HepG2 (cell line): ENCODE measurements at places on chromosomes 6 and 20. TPM values are rescaled to one million over a fixed set of nuclear protein-coding genes. Genes with fewer than 3 reads are reported as not detected.

HLA-DQB1 gene
- total RNA-seq = not detected in 2 replicates

ADTRP gene
- total RNA-seq = not detected in 2 replicates

MPIG6B gene
- total RNA-seq = not detected in 2 replicates

CASP8AP2 gene
- 13.5 and 26.0 TPM in 2 replicates for total RNA-seq

EPPIN gene
- total RNA-seq = not detected in 2 replicates

TFAP2B gene
- total RNA-seq = not detected in 2 replicates

BEND6 gene
- total RNA-seq = 0.20 and 0.25 TPM in 2 replicates

ZBTB24 gene
- 6.2 and 8.7 TPM in 2 replicates for total RNA-seq

CYP39A1 gene
- total RNA-seq = not detected in 2 replicates

GRCh38 chr20:46767127-46767761 is 57.8 kb downstream of the SLC2A10 start:
- peak; percentile 63 for DNase-seq

- DNase-seq = no peak
Observed at GRCh38 chr6:149727793-149728498, 10.0 kb upstream of the LATS1 start.

DNA sequence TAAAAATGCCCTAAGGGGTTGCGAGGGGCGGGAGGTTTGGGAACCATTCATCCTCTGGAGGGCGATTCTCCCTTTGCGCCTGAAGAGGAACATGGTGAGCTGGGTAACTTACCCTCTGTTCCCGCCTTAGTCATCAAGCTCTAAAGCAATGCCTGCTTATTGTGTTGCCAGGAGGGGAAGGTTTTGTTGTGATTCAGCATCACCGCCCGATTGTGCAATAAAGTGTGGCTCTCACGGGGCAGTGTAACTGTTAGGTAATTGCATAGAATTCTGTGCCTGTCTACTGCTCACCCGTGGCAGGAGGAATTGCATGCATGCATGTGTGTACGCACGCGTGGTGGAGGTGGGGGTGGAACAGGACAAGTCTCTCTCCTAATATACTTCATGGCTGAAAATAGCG is 95.5 kb upstream of the AGPAT4 start:
- DNase-seq = no peak

DNA sequence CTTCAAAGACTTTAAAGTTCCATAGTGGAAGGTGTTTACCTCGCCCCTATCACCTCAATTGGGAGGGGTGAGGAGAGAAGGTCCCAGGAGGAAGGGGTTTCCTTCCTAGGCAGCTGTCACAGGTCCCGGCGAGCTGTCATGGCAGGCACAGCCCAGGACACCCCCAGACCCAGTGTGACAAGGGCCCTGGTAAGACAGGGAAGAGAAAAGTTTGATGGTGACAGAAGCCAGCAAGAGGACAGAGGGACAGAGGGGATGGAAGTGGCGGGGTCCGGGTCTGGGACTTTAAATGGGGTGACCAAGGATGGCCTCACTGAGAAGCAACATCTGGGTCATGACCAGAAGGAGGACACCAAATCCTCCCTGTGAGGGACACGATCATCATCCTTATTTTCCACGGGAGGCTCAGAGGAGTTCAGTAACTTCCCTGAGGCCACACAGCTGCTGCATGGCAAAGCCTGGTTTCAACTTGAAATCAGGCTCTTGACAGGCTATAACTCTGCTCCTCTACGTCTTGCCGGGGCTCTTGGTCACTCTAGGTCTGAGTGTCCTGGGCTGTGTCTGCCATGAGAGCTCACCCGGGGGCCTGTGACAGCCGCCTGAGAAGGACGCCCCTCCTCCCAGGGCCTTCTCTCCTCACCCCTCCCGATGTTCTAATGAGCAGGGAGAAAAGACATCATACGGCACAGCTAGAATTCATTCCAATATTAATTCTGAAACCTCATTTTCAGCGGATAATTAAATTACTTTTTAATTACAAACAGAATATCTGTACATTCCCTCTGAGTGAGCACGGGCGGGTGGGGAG is 222.2 kb downstream of the PREX1 start:
- DNase-seq = no peak

DNA sequence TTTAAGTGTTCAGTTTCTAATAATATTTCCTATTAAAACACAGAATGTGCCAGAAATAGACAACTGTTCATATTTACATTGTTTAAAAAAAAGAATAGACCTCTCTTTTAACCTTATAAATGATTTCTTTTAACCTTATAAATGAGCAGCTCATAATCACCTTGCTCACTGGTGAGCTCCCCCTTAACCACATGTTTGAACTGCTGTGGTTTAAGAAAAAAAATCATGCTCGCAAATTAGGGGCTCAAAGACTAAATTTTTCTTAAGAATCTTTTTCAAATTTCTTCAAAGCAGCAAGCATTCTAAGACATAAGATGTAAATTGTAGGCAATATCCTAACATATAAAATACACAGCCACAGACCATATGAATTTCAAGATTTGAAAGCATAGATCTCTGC is 32.8 kb downstream of the FAM8A1 start:
- no peak for DNase-seq

DNA sequence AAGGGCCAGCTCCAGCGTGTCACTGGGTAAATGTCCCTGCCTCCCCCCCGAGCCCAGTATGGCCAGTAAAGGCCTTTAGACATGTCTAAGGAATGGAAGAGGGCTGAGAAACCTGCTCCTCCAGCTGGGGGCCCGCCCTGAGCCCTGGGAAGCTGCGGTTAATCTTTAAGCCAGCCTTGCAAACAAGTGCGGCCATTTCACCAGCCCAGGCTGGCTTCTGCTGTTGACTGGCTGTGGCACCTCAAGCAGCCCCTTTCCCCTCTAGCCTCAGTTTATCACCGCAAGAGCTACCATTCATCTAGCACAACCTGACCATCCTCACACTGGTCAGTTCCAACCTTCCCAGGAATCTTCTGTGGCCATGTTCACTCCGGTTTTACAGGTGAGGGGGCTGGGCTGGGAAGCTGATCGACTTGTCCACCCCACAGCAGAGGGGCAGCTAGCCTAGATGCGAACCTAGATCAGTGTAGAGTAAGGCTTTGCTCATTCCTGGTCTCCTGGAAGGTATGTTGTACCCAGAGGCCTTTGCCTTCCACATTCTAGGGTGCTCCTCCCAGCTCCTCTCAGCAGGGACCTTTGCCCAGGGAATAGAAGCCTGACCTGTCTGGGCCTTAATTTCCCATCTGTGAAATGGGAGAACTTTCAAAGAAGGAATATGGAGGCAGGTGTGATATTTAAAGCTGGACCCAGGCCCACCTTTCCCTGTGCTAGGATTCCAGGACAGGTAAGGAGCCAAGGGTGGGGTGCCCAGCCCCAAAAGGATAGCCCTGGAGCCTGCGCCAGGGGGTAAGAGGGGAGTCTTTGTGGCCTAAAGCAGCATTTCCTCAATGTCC is 1.2 kb upstream of the SRC start:
- DNase-seq = peak; percentile 77

GRCh38 chr6:93104195-93104817 is 315.1 kb downstream of the EPHA7 start:
- DNase-seq = no peak

GRCh38 chr6:168371185-168371584 is 51.6 kb upstream of the DACT2 start:
- no peak for DNase-seq

DNA sequence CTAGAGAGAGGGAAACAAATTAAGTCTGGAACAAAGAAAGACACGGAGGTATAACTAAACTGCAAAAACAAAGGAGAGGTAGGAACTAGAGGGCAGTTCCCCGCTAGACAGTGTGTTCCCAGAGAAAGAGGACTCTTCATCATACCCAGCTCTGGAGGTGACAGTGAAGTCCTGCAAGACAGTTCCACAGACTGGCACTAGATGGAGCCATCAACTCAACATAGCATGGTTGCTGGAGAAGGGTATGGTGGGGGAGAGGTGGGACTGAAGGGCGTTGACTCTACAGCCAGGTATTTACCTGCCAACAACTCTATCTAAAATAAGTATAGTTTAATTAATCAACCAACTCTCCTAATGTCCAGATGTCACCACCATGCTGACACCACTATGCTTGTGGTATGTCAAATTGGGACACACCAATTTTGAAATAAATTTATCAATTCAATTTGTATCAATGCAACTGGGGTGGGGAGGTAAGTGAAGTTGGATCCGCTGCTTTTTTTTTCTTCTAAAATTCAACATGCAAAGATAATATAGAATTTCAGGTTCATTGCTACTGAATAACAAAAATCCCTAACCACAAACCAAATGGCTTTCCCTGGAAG is 9.7 kb downstream of the BACH2 start:
- DNase-seq = peak; percentile 28

GRCh38 chr6:55395871-55396270 is 68.6 kb downstream of the GFRAL start:
- DNase-seq = no peak

DNA sequence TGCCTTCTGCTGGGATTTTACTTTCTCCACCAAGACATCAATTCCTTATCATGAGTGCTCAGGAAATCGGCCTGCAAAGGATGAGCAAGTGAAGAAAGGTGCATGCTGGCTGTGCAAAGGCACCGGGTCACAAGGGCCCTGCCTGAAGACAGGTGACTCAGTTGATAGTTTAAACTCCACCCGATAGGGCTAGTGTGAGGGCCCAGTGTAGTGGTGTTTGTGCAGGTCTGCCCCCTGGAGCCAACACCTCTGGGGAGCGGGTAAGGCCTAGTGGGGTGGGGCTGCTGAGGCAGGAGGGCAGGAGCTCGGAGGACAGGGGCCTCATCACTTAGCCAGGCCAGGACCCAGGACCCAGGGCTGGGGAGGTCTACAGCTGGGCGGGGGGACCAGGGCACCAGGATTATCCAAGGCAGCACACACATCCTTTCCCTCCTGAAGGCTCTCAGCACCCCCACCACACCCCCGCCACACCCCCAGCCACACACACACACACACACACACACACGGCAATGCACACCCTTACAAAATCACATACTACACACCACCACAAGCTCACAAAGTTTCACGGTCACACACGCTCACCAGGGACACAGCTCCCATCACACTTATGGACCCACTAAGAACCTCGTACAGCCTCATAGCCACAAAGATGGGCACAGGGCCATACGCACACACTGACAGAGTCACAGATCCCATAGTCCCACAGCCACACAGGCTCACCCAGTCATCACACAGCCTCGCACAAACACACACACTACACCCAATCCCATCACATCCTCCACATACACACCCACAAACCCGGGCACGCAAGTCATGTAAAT is 75.4 kb downstream of the GRM4 start:
- DNase-seq = no peak

DNA sequence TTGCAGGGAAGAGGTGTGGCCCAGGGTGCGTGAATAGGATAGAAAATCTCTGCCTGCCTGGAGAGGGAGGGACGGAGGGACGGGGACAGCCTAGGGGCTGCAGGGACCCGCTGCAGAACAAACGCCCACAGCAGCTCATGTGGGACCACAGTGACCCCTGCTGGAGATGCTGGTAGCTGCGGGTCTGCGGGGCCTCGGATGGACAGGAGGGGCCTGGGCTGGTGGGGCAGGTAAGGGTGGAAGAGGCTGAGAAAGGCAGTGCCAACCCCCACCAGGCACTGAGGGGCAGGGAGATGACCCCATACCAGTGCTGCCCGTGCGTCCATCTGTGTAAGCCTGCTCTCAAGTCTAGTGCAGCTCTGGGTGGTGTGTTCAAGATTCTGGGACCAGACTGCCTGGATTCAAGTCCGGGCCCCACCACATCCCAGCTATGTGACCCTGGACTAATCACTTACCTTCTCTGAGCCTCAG is 39.4 kb downstream of the KIAA1755 start:
- peak; percentile 70 for DNase-seq

DNA sequence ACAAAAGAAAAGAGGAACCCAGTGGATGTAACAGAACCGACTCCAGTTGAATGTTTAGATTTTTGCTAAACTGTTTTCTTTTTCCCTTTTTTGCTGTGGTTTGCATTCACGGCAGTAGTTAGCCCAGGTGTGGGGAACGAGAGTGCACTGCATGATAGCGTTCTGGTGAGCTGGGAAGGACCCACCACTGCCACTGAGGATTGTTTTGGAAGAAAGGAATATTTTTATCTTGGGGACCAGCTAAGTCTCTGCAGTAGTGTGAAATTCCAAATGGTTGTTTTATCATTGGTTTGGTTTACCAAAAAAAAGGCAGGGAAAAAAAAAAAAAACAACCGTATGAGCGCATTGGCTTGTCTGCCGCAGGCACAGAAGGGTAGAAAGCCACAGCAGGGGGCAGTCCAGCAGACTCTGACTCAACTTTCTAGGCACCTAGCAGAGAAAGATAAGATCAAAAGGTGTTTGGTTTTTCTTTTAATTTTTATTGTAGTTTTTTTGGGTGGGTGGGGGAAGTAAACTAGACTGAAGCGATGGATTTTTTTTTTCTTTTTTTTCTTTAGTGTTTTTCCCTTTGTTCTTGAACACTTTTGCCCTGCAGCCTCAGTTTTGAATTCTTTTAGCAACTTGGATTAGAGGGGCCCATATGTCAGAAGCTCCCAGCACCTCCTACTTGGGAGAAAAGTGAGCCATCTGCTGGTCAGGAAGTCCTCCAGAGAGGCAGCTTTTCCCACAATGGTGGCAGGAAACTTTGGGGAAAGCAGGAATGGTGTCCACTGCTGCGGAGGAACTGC is 13.5 kb upstream of the RAB5IF start:
- peak; percentile 73 for DNase-seq

DNA sequence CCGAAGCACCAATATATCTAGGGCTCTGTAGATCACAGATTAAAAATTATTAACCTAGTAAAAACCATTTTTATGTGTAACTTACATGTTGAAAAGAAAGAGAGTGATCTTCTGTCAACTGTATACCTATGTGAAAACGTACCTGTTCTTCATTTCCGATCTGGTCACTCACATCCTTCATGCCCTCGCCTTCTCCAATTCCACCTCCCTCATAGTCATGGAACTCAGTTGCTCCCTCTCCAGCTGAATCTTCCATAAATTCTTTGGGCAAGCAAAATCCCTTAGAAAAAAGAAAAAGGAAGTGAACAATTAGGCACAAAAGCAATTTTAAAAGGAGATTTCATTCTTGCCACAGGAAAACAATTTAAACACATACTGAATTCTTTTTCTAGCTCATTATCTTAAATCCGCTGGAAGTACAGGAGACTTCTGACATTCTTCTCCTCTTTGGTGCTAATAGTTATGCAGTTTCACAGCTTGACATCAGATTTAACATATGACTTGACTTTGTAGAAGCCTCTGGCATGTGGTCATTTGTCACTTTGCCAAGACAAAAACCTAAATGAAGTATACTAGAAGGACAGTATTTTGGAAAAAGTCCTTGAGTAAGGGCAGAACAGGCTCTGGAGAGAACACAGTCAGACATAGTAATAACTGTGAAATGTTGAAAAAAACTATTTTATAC is 29.5 kb upstream of the LYRM2 start:
- DNase-seq = no peak

DNA sequence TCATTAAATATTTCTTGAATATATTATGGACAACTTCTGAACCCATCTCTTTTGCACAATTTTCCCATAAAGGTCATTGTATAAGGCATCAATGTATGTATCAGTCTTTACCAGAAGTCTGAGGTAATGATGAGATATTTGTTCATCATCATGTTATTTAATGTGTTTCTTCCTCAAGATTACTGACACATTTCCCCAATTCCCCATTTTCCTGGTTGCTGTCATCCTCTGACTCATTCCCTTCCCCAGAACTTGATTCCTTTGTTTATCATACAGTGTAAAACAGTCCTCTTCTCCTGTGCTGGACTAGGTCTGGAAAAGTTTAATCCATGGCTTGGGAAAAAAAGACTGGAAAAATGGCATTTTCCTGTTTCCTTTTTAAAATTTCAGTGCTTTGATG is 107.9 kb upstream of the FLRT3 start:
- DNase-seq = no peak

- no peak for DNase-seq
Observed at GRCh38 chr6:159301277-159301676, 132.1 kb downstream of the FNDC1 start.
